ENCODE measurements at places on chromosomes 5 and 9.

GRCh38 chr5:149641000-149641576 is 59.8 kb downstream of the ARHGEF37 start:
- no peak for DNase-seq

DNA sequence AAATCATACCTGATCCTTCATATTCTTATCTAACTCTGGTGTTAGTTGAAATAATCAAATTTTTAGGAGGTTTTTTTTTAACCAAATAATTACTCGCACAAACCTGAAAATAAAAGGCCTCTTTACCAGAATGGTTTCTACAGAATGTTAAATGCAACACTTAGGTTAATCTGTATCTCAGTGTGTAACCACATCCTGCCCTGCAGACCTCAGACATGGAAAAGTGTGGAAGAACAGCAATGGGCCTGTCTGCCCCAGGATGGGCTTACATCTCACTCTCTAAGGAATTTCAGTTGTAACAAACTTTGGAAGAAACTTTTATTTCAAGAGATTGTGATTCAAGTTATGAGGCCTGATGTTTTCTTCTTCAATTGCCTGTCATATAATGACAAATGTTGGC is 32.5 kb upstream of the MIER3 start:
- no peak for DNase-seq

DNA sequence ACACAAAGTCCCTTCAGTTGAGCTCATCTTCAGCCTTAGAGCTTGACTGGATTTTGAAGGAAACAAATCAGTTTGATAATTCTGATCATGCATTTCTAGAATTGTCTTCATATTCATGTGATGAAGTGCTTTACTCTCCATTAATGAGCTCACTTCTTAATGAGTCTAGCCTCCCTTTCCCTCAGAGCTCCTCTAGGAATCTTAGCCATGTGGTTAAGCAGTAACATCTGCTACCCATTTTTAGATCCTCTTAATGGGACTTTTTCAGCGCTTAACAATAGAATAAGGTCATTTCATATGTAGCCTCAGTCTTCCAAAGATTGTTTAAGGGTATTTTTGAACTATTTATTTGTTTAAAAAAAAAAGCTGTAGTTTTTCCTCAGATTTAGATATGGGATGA is 36.9 kb upstream of the LURAP1L start:
- no peak for DNase-seq

DNA sequence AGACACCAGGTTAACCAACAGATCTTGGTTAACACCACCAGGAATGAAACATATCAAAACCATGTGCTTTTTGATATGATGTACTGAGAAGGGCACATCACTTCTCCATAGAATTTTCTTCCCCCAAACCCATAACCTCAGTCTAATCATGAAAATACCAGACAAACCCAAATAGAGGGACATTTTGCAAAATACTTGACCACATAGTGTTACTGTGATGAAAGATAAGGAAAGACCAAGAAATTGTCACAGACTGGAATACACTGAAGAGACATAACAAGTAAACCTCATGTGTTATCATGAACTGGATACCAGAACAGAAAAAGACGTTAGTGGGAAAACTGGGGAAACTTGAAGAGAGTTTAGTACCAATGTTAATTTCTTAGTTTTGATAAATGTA is 74.9 kb upstream of the VCAN start:
- DNase-seq = no peak

GRCh38 chr5:124394700-124395245 is 351.7 kb downstream of the ZNF608 start:
- no peak for DNase-seq

GRCh38 chr5:132203464-132203818 is 24.2 kb downstream of the P4HA2 start:
- DNase-seq = peak; percentile 50

GRCh38 chr5:170747851-170748250 is 35.7 kb upstream of the GABRP start:
- no peak for DNase-seq

DNA sequence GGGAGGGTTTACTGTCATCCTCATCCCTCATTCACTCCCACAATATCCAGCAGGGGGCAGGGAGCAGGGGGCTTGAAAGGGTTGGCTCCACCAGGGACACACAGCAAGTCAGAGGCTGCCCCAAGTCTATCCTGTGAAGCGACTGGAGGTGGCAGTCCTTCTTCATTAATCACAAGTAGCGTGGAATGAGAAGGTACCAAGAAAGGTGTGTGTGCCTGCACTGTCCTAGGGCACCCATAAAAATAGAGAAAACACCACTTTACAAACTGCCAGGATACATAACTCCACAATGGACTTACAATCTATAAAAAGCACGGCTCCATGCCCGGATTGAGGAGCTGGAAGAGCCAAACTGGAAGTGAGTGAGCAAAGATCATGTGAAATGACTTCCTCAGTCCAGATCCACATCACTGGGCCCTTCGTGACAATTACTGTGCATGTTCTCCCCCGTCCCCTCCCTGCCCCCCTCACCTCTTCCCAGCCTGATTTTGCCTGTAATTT is 183.9 kb downstream of the SLIT3 start:
- DNase-seq = no peak

GRCh38 chr5:179140293-179140692 is 80.1 kb downstream of the ZNF354C start:
- DNase-seq = no peak

DNA sequence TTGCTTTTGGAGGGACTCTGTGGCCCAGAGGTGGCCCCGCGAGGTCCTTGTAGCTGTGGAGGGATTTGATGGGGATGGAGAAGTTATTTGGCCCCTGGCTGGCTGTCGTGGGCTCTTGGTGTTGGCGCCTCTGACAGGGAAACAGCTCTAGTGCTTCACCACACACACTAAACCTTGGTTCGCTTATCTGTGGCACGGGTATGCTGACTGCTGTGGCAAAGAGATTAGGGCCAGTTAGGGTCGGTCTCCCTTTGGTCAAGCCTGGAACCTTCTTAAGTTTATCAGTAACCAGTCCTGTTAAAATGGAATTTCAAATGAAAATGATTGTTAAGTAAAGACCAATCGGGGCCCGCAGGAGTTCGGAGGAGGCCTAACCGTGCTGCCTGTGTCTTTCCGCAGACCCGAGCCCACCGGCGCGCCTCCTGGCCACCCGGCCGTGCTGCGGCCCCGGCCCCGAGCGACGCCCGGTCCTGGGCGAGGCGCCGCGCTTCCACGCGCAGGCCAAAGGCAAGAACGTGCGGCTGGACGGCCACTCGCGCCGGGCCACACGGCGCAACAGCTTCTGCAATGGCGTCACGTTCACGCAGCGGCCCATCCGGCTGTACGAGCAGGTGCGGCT is 28.4 kb downstream of the NEURL1B start:
- no peak for DNase-seq

DNA sequence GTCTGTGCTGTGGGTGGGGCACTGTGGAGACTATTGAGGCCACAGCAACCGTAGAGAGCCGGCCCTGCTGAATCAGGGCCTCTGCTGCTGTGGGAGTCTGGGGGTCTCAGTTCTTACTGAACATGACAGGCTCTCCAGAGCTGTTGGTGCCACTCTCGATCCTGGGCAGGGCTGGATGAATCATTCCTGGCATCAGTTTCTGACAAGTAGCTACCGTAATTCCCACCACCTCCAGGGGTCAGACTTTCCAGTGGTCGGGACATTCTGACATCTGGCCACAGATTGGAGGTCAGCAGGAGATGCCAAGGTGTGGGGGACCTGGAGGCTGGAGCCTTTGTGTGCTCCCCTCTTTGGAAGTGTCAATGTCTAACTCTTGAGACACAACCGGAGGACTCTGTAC is 188.4 kb downstream of the IRX2 start:
- no peak for DNase-seq

DNA sequence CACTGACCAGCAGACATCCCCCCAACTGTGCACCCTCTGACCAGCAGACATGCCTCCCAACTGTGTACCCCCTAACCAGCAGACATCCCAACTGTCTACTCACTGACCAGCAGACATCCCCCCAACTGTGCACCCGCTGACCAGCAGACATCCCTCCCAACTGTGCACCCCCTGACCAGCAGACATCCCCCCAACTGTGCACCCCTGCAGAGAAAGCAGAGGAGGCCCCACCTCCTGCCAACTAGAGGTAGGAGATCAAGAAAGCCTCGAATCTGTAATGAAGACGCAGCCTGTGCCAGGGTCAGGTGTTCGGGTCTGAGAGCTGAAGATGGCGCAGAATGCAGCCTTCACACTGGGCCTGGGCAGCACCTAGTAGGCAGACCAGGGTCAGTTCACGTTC is 29.8 kb upstream of the NSMF start:
- DNase-seq = no peak

DNA sequence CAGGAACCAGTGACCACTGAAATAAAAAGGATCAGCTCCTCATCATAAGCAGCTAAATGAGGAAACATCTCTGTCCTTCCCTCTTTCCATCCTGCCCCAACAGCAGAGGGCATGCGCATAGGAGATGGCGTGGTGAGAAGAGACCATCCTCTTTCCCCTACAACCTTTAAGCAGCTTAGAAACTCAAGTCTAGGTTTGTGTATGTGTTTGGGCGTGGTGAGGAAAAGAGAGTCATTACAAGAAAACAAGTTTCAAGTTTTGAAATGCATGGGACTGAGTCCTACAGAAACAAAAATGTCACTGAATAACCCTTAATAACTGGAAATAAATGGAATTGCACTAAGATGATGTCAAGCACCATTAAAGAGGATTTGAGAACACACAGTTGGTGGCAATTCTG is 96.4 kb upstream of the IL12B start:
- DNase-seq = no peak

GRCh38 chr5:50905996-50906570 is 239.6 kb downstream of the PARP8 start:
- DNase-seq = no peak

GRCh38 chr9:33211695-33212393 is 28.1 kb upstream of the SPINK4 start:
- no peak for DNase-seq

DNA sequence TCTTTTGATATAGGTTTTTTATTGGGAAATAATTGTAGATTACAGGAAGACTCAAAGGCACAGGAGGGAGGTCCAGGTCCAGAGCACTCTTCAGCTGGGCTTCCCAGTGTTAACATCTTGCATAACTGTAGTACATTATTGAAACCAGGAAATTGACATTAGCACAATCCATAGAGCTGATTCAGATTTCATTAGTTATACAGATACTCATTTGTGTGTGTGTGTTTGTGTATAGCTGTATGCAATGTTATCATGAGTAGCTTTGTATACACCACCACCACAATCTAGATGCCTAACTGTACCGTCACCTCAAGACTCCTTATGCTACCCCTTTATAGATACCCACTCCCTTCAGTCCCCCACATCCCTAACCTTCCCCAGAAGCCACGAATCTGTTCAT is 47.9 kb downstream of the SLC36A1 start:
- no peak for DNase-seq

- no peak for DNase-seq
Measured at GRCh38 chr5:179126506-179126991, 66.4 kb downstream of the ZNF354C start.

- peak; percentile 60 for DNase-seq
Measured at GRCh38 chr9:96061293-96061987, 185.9 kb downstream of the ERCC6L2 start.

DNA sequence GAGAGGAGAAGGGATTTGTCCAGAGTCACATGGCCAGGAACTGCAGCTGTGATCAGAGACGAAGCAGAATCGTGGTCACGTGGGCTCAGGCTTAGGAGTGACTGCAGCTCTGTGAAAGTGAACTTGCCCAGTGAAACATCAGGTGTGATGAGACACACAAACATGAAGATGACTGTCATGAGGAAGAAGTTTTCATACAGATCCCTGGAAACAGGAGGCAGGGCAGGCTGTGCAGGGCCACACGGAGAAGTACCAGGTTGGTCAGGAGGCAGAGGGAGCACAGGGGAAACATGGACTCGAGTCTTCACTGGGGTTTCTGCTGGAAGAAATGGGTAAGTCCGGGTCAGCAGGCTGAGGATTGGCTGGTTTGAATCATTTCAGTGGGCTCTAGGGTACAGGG is 64.1 kb downstream of the BARX1 start:
- no peak for DNase-seq

DNA sequence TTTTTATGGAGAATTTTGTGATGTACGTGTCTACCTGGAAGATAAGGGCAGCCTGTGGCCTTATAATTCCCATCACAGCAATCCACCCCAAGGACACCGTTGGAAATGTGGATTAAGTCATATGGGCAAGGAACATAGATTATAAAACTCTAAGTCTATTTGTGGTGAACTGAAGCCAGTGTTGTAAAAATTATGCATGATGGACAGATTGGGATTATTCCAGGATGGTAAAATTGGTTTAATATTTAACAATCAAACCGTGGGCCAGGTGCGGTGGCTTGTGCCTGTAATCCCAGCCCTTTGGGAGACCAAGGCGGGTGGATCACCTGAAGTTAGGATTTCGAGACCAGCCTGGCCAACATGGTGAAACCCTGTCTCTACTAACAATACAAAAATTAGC is 12.9 kb upstream of the SLC6A19 start:
- DNase-seq = no peak

DNA sequence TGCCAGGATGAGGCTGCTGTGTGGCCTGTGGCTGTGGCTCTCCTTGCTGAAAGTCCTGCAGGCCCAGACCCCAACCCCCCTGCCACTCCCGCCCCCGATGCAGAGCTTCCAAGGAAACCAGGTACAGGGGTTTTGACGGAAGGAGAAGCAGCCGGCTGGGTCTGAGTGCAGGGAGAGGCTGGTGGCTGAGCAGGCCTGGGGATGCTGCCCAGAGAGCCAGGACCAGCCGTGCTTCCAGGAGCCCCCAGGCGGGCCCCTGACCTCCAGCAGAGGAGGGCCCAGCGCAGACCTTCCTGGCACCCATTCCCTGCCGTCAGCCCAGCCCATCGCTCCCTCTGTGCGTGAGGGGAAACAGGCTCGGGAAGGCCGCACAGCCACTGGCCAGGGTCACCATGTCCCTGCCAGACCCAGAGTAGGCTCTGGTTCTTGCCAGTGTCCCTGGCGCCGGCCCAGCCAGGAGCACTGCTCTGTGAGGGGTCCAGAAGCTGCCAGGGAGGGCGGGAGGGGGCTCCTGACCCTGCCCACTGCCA is 313 bp downstream of the LCN12 start:
- DNase-seq = no peak

GRCh38 chr5:150271923-150272322 is 17.6 kb downstream of the CAMK2A start:
- DNase-seq = no peak

DNA sequence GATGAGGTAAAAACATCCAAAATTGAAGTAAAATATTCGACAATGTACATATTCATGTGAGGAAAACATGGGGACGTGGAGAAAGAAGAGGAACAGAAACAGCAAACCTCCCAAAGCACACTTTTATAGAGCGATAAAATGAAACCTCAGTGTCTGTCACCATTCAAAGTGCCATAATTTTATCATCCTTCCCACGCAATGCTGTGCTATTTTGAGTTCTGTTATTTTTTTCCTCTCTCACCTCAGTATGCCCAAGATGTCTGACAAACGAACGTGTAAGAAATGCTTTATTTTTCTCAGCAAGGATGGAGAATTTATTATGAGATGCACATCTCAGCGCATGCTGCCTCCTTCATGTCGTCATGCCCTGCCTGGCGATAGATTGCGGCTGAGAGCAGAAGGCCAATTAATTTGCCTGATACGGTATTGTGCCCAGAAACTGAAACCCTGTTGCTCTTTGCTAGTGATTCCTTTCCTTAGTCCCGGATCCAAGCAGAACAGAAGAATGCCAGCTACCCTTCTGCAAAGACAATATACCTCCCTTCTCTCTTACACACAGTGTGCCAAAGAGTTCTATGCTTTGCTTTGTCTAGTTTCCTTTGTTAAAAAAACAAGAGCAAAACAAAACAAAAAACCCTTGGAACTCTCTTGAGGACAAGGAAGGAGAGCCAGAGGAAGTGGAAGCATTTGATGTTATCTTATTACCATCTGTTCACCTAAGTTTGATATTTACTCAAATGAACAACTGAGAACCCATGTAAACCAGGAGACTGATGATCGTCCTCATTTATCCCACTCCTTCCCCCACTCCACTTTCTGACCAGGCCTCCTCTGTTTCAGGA is 192.4 kb downstream of the SEMA6A start:
- no peak for DNase-seq
